Peyer's patch (tissue), 4 donors: ENCODE measurements at places on chromosomes 5 and 9. TPM values are rescaled to one million over a fixed set of nuclear protein-coding genes. Genes with fewer than 3 reads are reported as not detected.

Gene ADAMTSL1
- total RNA-seq, result 8.3 TPM

Gene GLIPR2
- 9.5 TPM for total RNA-seq

Gene HAPLN1
- total RNA-seq, result 1.7 TPM

Gene CTNND2
- total RNA-seq, result 0.18 TPM

GRCh38 chr5:124157320-124157719 is 589.1 kb downstream of the ZNF608 start:
- no peak for DNase-seq

GRCh38 chr9:114367772-114368569 is 19.8 kb downstream of the AKNA start:
- no peak for DNase-seq

- DNase-seq, result no peak
Observed at GRCh38 chr5:67732471-67732870, 483.1 kb upstream of the PIK3R1 start.

- DNase-seq, result no peak
Observed at GRCh38 chr5:53027913-53028312, 38.8 kb downstream of the ITGA2 start.

GRCh38 chr9:107190061-107190935 is 92.8 kb upstream of the RAD23B start:
- no peak for DNase-seq

GRCh38 chr9:87862536-87863268 is 20.0 kb upstream of the SPATA31E1 start:
- no peak for DNase-seq

DNA sequence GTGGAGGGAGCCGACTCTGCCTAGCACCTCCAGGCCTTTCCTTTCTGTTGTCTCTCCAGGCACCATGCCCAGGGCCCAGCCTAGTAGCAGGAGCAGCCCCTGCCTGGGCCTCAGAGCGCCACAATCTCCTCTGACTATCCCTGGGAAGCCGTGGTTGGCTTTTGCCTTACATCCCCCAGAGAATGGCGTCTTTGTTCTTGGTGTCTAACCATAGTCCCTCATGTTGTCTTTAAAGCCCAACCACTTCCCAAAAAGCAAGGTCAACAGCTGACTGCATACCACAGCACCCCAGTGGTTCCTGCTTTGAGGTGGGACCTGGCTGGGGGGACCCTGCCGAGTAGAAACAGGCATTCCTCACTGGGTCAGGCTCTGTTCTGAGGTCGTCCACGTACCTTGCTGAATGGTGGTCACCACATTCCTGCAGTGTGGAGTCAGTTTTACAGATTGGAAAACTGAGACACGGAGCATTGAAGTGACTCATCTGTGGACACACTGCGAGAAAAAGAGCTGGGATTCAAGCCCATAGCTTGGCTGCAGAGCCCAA is 13.7 kb upstream of the CERCAM start:
- no peak for DNase-seq

- no peak for DNase-seq
Observed at GRCh38 chr5:107196500-107197059, 474.2 kb downstream of the EFNA5 start.
